ENCODE measurements at places on chromosomes 5 and 9.

DNA sequence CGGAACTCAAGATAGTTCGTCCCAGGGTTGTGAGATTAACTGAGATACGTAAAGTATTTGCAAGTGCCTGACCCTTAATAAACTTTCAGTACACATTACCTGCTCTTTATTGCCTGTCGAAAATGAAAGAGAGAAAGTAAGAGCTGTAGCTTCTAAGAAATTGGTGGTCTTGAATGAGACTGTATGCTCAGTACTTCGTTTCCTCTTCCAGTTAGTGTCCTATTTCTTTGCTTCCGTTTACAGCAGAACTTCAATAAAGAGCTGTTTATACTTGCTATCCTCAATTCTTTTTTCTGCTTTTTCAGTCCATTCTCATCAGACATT is 534 bp downstream of the SRFBP1 start:
- peak; percentile 4 for DNase-seq

GRCh38 chr5:167725741-167726140 is 565.7 kb upstream of the WWC1 start:
- DNase-seq: no peak

- DNase-seq: no peak
Measured at GRCh38 chr5:108523360-108523759, 141.5 kb upstream of the FBXL17 start.

- DNase-seq: no peak
Measured at GRCh38 chr5:134209477-134210245, 16.2 kb downstream of the PPP2CA start.

- DNase-seq: no peak
Measured at GRCh38 chr5:160968480-160968879, 116.5 kb upstream of the ATP10B start.

DNA sequence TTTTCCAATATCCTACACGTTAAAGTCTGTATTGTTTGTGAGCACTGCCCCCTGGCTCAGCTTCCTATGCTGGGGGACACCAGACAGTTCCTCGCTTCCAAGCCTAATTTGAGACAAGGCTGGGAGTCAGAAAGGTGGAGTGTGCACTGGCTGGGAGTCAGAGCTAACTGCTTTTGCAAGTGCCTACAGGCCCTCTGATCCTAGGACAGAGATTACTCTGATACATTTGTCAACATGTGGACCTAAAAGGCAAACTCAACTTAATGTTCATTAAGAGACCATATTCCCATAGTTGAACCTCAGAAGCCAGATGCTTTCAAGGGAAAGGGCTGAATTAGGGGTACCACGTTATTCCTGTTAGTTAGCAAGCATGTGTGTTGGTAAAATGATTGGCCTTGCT is 80.8 kb downstream of the NIPSNAP3B start:
- DNase-seq: no peak

DNA sequence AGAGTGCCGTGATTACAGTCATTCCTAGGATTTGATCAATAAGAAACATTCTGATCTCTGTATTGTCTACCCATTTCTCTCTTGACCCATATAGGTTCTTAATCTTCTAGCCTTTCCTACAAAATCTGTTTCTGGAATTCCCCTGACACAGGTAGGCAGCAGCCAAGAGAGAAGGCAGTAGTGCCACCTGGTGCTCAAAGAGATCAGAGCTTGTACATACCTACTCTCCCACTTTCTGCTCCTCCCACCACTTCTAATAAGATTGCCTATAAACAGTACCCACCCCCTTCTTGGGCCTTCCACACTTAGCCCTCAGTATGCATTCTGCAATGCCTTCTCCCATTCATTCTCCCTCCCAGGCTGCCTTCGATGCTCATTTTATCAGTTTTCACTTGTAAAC is 117.4 kb upstream of the RORB start:
- no peak for DNase-seq

Data from GM12892 (cell line).